Smooth muscle cell of trachea (primary cell): ENCODE measurements at places on chromosomes 11 and 22. TPM values are rescaled to one million over a fixed set of nuclear protein-coding genes. Genes with fewer than 3 reads are reported as not detected.

The CCDC34 gene
- 2.6 and 8.3 TPM in 2 replicates for total RNA-seq

The UBASH3B gene
- 9.0 and 13.9 TPM in 2 replicates for total RNA-seq

The INTS4 gene
- 46.1 and 47.8 TPM in 2 replicates for total RNA-seq

The MFRP gene
- total RNA-seq, result under 0.01 TPM in 2 replicates

The OR56A1 gene
- total RNA-seq, result under 0.01 TPM in 1 of 2 replicates, not detected in the other
